ENCODE measurements at places on chromosomes 3 and 15.

GRCh38 chr15:49185473-49185872 is 15.4 kb downstream of the GALK2 start:
- no peak for DNase-seq

GRCh38 chr15:56454836-56455235 is 10.1 kb downstream of the MNS1 start:
- DNase-seq: no peak

DNA sequence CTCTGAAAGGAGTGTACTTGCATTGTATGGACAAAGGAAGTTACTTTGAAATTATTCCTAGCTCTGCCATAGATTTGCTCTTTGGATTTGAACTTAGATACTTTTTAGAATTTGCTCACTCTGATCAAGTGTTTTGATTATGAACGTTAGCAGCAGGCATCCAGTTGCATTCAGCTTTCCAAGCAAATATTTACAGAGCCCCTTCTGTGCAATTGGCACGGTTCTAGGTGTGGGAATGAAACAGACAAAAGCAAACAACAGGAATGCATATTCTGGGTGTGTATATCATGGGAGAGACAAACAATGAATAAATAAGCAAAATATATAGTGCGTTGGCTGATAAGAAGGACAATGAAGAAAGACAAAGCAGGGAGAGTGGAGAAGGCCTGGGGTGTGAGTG is 125.5 kb upstream of the ADAMTS9 start:
- no peak for DNase-seq

DNA sequence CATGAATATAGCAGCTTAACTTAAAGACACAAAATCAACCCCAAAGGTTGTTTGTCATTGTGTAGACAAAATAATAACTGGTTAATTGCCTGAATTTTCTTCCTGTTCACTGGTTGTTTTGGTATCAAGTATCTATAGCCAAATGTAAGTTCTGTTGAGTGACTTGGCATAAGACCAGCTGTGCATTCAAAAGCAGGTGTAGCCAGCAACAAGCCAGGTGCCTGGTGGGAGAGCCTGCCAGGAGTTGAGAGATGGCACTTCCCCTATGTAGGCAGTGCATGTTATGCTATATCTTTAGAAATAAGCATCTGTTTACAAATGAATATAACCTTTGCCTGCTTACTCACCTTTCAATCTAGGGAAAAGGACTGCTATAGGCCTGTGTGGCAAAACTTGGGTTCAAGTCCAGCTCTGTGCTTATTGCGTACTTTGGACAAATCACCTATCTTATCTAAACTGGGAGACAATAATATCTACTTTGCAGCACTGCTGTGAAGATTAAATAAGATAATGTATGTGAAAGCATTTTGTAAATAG is 84.9 kb upstream of the TBL1XR1 start:
- no peak for DNase-seq

- DNase-seq: no peak
These were observed 32.1 kb downstream of the CCDC54 start for GRCh38 chr3:107409365-107409764.

GRCh38 chr3:156489462-156489911 is 65.4 kb downstream of the SSR3 start:
- DNase-seq: no peak

- no peak for DNase-seq
These were observed 1017.4 kb downstream of the SI start for GRCh38 chr3:164060923-164061322.

DNA sequence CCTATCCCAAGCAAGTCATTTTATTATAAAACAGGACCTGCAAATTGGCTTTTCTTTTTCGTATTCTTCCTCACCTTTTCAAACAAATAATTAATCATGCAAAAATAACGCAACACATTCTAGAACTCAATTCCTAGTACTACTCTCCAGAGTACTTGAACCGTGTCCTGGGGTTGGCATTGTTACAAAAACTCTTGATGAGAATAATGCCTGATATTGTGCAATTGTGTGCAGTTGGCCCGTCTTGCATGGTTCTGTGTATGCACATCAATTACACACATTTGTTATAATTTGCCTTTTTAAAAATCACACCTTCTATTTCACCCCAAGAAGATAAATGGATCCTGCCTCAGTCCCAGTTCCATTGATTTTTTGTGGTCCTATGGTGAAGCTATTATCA is 205.4 kb downstream of the EPHB1 start:
- no peak for DNase-seq

- DNase-seq: no peak
These were observed 103.6 kb downstream of the OTOL1 start for GRCh38 chr3:161600173-161600572.

GRCh38 chr15:43939070-43939469 is 112.3 kb downstream of the WDR76 start:
- DNase-seq: no peak

- no peak for DNase-seq
These were observed 22.3 kb downstream of the STIMATE start for GRCh38 chr3:52874864-52875587.

DNA sequence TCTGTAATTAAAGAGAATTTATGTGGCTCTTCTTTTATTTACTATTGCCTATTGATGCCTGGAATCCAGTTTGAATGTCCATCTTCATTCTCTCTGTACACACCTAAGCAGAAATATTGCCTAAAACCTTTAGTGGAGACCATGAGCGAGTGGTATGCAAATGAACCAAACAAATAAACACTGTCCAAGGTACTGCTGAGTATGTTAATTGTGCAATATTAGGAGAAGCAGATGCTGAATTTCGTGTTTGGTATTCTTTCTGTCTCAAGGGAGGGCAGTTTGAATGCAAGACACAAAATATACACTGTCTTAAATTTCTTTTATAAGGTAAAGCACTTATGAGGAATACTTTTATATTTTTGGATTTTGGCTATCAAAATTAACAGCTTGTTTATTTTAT is 440.9 kb downstream of the RBMS3 start:
- DNase-seq: no peak

GRCh38 chr3:100482176-100482575 is 10.2 kb upstream of the TMEM45A start:
- no peak for DNase-seq

GRCh38 chr3:57820479-57820878 is 64.4 kb downstream of the SLMAP start:
- no peak for DNase-seq

- no peak for DNase-seq
These were observed 202.8 kb downstream of the CADM2 start for GRCh38 chr3:85161544-85161943.

GRCh38 chr3:135310317-135310716 is 515.3 kb downstream of the EPHB1 start:
- no peak for DNase-seq

DNA sequence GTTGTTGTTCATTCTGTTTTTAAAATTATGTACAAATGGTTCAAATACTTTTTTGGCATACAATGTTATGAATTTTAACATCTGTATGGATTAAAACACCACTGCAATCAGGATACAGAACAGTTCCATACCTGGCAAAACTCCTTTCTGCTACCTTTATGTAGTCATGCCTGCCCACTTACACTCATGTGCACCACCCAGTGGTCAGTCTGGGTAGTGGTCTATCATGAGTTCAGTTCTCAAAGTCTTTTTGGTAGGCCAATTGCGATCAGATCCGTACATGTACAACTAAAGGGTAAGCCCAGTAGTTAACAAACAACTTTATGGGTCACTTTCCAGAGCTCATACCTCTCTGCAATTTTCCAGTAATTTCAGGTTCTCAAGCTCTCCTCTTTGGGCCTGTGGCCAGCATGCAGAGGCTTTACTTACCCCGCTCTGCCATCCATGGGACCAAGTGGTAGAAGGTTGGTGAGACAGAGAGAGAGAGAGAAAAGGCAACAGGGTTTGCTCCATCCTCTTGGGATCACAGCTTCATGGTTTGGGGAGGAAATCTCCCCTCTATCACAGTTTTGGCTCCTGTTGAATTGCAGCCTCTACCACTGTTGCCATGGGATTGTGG is 63.9 kb upstream of the FAM98B start:
- DNase-seq: no peak

- DNase-seq: no peak
These were observed 177.0 kb upstream of the NECTIN3 start for GRCh38 chr3:110894574-110894973.

GRCh38 chr15:66899555-66900350 is 165.6 kb upstream of the SMAD3 start:
- DNase-seq: no peak

DNA sequence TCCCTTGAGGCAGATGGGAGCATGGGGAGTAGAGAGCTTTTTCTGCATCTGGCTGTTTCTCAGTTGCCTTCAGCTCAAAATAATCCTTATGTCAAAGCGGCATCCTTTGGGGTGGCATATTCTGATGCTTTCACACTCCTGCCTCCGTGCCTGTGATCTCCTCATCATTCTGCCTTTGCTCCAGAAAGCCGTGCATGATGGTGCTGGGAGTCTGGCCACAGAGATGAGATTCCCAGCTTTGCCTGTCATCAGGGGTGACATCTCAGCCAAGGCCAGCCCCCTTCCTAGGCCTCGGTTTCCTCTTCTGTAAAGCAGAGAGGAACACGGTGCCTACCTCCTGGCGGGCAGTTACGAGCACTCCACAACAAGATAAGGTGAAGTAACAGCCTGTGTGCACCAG is 96.3 kb upstream of the ALDH1A3 start:
- no peak for DNase-seq

GRCh38 chr15:89140595-89140994 is 52.3 kb downstream of the ABHD2 start:
- DNase-seq: no peak

GRCh38 chr3:188007897-188008296 is 146.1 kb upstream of the LPP start:
- no peak for DNase-seq

GRCh38 chr15:85307687-85308045 is 72.7 kb upstream of the AKAP13 start:
- no peak for DNase-seq

DNA sequence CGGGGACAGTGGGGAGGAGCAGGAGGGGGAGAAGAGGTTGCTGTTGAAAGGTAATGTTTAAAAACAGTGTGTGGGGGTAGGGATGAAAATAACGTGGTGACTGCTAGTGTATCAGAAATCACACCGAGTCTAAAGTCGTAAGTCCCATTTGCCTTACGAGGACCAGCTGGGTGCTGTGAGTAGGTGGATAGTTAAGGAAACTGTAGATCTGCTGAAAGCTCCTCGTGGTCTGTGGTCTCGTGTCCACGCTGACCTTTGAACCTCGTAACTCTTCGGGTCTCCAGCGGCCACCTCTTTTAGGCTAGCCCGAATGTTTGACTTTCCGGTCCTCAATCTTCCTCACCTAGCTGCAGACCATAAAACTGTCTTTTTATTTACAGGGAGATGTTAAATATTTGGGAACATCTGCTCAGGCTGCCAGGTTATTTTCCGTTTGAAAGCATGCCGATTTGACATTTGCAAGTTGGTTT is 29.3 kb upstream of the ST3GAL6 start:
- DNase-seq: no peak

- no peak for DNase-seq
These were observed 184.7 kb upstream of the TTC14 start for GRCh38 chr3:180417241-180417640.

- no peak for DNase-seq
These were observed 109.9 kb upstream of the BCL6 start for GRCh38 chr3:187855131-187855530.

DNA sequence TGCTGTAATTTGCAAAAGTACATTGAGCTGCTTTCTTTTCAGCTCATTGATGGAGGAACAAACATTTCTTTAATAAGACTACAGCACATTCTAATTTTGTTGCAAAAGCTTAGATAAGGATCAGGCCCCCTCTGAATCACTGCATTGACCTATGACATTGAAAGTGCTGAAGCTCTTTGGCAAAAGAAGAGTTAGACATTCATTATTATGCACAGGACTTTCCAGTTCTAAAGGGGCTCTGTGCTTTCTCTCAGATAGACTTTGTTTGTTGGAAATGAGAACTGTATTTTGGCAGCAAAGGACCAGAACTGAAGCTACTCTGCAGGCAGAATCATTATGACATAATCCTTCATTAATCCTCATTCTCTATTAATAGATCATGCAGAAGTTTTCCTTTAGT is 252.9 kb upstream of the SOX2 start:
- DNase-seq: no peak

DNA sequence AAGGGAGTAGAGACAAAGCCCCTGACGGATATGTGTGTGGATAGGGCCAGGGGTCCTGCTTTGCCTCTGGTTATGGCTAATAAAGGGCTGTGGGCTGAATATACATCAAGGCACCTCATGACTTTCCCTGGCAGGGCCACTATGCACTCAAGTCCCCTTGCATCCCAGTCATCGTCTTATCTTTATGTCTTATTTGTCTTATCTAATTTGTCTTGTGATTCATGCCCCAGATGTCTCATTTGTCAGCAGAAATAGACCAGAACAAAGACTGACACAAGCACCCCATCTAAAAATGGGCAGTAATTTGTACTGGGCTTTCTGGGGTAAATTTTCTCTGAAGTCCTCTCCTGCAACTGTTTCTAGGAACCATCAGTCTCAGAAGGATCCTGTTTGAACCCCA is 68.6 kb downstream of the ITGA11 start:
- DNase-seq: no peak

DNA sequence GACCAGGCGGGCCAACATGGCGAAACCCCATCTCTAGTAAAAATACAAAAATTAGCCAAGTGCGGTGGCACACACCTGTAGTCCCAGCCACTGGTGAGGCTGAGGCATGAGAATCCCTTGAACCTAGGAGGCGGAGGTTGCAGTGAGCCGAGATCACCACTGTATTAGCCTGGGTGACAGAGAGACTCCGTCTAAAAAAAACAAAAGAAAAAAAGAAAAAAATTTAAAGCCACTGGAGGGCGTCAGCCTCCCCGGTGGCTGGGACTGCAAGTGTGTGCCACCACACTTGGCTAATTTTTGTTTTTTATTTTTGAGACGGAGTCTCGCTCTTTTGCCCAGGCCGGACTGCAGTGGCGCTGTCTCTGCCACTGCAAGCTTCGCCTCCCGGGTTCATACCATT is 7.9 kb downstream of the RTF1 start:
- DNase-seq: no peak

- DNase-seq: no peak
These were observed 131.0 kb upstream of the UMPS start for GRCh38 chr3:124599147-124599765.

DNA sequence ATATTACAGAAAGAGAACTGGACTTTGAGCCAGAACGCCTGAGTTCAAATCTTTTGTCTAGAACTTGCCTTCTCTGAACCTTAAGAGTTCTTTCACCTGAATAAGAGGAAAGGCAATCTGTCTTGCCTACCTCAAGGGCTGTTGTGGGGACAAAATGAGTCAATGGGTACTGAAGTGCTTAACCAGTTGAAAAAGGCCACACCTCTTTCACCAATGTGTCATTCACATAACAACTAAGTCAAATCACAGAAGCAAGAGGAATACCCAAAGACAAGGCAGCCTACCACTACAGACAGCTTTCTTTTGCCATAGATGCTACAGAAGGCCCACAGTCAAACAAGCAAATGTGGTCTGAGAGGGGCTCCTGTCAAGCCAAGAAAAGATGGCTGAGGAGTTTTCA is 39.7 kb downstream of the NBEAL2 start:
- DNase-seq: no peak

GRCh38 chr3:13785351-13785750 is 94.5 kb downstream of the WNT7A start:
- DNase-seq: no peak

GRCh38 chr15:32870240-32871033 is 152.6 kb downstream of the GREM1 start:
- DNase-seq: no peak
